ENCODE measurements at places on chromosomes 11 and 22.

DNA sequence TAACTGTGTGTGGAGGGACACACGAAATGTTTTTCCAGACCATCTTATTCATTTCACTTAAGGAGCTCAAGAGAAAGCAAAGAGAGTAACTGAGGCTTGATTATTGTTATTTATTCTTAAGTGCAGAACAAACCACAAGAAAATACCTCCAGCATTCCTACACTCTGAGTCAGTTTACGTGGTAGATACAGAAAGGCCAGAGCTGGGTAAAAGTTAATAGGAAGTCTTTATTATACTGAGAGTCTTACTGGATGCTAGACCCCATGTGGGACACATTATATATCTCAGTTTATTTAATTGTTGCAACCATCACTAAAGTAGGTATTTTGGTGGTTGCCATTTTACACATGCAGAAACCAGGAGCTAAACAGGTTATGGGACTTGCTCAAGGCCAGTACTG lies 261.4 kb upstream of the POU2AF2 start:
- peak; percentile 77 for DNase-seq

GRCh38 chr11:100778166-100778785 lies 91.2 kb downstream of the ARHGAP42 start:
- DNase-seq: no peak

DNA sequence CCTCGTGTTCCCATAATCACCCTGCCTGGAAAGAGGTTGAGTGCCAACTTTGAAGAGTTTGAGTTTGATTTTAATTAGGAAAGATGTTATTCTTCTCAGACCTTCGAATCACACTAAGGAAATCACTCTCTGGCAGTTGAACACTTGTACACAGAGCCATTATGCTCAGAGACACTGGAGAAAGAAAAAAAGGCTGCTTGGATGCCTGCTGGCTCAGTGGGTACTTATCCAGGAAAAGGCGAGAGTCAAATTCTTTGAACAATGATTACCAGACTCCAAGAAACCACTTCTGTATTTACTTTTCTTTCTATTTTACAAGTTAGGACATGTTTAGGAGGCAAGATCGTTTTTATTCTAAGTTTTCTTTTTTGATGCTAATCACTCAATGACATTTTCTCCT lies 438.5 kb upstream of the FAT3 start:
- no peak for DNase-seq

GRCh38 chr11:68508425-68508824 lies 47.9 kb downstream of the PPP6R3 start:
- no peak for DNase-seq

DNA sequence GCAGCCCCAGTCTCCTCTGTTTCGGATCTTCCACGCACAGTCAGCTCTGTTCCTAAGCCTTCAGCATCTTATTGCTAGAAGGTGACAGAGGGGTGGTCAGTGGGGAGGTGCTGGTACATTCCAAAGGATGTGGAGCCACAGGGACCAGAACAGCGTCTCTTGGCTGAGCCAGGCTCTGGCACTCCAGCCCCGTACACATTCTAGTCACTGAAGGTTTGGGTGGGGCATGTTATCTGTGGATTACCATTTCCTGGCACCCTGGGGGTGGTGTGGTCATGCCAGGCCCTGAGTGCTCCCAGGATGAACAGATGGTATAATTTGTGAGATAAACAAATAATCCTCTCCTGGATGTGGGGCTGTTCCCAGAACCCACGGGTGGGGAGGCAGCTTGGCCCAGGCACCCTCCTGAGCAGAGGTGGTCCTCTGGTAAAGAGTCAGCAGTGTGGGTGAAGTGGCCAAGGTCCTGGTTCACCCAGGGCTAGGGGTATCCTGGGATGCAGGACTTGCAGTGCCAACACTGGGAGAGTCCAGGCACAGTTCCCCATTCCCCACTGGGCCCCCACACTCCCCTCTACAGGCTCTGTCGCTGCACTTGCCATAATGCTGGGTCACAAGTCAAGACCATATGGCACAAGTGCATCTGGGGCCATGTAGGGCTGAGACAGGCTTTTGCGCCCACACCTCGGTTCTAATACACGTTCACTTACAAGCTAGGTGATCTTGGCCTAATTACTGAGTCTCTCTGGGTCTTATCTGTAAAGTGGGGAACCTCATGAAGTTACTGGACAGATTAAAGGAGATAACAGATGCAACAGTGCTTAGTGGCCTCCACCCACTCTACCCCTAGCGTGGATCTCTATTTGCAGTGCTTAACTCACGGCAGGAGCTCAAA lies 33.0 kb downstream of the DKK3 start:
- DNase-seq: no peak

Data from fibroblast of pulmonary artery (primary cell).